Stimulated activated CD8-positive, alpha-beta memory T cell treated with anti-CD3 and anti-CD28 coated beads, Interleukin-7, amount 100 ng/mL, for 1 hour (primary cell): ENCODE measurements at places on chromosomes 16 and 17.

GRCh38 chr17:9203771-9204425 lies 182.6 kb downstream of the NTN1 start:
- no peak for DNase-seq

GRCh38 chr16:54540525-54541180 lies 254.1 kb upstream of the IRX3 start:
- no peak for DNase-seq

GRCh38 chr17:58338841-58339754 lies 10.5 kb upstream of the TSPOAP1 start:
- DNase-seq: no peak

DNA sequence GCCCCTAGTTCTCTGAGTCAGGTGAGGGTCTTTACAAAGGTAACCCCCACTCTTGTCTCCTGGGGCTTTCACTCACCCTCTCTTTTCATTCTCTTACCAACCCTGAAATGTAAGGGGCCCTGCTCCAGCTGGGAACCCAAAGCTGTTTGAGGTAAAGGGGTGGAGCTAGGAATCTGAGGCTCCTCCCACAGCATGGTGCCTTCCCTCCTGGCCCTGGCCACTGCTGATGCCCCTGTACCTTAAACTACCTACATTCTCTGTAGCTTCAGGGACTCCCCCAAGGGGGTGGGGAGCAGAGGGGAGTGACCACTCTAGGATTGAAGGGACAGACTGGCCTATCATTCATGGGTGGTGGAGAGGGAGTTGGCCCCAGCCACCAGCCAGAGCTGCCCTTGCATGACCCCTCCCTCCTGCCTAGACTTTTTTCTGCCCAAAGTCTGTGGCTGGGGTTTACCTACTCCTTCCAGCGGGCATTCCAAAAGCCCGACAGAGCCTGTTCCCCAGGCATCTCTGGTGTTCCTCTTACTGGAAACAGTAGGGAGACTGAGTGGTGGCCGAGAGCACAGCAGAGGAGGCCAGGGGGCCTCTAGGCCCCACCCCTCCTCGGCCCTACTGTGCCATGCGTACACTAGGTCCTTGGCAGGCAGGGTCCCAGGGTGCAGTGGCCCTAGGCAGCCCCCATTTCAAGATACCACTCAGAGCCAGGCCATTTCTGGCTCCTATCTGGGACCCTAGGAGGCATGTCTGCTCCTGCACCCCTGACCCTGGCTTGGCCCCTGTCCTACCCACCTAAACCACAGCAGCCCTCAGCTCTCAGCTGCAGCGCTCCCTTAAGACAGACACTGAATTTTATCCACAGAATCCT lies 9.5 kb downstream of the DOK4 start:
- no peak for DNase-seq

DNA sequence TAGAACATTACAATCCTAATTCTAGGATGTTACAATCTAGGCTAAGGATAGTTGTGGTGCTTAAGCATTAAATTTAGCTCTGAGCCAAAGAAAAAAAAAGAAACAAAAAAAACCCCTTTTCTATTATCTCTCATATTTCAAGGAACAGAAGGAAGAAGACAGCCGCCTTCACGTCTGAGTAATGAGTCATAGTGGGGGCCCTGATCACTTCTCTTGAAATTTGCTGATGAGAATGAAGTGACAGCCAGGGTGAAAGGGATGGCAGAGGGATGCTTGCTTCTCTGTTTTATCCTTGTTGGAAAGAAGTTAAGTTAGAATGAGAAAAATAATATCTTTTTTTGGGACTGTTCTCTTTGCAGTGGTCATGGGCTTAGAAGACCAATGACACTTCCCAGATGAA lies 82.6 kb upstream of the MPHOSPH6 start:
- DNase-seq: no peak

GRCh38 chr16:63938661-63939060 lies 1183.2 kb downstream of the CDH11 start:
- no peak for DNase-seq

DNA sequence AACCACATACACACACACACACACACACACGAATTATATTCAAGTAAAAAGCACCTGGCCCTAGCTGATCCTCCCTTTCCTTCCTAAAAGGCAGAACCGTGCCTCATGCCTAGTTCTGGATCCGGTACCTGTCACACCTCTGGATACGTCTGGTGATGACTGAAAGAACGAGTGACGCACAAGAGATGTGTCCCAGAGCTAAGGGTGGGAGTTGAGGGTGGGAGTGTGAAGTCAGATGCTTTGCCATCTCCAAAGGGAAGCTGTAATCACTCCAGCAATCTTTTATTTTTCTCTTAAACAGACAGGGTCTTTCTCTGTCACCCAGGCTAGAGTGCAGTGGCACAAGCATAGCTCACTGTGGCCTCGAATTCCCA lies 26.5 kb upstream of the GSG1L start:
- DNase-seq: no peak

DNA sequence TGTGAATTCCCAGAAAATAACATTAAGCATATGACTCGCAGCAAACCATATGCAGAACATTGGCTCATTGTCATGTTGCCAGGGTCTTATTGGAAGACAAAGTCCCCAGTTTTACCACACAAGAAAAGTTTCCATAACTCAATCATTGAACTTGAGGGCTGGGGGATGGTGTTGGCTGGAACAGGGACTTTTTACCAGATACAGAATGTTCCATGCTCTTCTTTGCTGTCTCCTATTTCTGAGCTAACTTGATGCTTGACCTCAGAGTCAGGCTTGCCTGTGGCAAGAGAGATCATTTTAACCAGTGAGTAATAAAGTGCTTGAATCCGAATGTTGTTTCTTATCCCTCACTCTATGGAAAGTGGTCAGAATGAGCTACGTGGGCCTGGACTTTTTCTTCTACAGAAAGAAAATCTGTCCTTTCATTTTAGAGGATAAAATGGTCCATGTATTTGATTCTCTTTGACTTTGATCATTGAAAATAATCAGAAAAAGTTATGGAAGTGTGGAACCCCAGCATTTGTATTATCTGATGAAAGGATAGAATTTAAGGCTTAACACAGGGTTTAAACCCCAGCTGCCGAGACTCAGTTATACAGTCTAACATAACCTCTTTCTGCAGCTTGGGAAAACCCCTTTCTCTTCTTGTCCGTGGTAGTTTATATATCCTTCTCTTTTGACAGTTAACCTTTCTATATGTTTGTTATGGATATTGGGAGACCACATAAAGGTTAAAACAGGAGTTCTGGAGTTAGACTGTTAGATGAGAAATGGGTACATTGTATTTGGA lies 67.0 kb downstream of the TUBD1 start:
- DNase-seq: no peak

DNA sequence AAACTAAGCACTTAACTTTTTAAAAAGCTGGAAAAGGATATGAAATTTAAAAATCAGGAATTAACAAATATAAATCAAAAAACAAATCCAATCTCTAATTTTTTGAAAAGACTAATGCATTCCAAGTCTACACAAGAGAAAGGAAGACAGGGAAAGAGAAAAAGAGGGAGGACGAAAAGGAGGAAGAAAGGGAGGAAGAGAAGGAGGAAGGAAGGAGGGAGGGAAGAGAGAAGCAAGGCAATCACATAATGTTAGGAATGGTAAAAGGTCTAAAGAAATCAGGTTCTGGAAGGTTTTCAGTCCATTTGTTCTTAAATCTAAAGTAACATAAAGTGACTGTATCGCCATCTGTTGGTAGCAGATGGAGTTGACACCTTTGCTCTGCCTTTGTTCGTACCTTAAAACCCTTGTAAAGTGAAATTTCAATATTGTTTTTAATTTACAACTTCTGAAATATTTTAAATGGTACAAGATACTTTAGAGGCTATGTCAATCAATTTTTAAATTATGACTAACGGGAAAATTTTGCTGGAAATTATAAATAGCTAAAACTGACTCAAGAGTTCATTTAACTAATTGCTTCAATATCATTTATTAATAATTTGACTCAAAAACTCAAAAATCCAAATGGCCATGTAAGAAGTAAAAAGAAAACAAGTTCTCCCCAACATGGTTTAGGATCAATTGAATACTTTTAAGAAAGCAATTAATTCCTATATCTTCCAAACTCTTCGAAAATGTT lies 20.4 kb upstream of the CDYL2 start:
- DNase-seq: no peak

- no peak for DNase-seq
Measured at GRCh38 chr16:14125708-14126107, 54.6 kb downstream of the MRTFB start.

- DNase-seq: no peak
Measured at GRCh38 chr16:81460075-81460474, 15.5 kb downstream of the CMIP start.

DNA sequence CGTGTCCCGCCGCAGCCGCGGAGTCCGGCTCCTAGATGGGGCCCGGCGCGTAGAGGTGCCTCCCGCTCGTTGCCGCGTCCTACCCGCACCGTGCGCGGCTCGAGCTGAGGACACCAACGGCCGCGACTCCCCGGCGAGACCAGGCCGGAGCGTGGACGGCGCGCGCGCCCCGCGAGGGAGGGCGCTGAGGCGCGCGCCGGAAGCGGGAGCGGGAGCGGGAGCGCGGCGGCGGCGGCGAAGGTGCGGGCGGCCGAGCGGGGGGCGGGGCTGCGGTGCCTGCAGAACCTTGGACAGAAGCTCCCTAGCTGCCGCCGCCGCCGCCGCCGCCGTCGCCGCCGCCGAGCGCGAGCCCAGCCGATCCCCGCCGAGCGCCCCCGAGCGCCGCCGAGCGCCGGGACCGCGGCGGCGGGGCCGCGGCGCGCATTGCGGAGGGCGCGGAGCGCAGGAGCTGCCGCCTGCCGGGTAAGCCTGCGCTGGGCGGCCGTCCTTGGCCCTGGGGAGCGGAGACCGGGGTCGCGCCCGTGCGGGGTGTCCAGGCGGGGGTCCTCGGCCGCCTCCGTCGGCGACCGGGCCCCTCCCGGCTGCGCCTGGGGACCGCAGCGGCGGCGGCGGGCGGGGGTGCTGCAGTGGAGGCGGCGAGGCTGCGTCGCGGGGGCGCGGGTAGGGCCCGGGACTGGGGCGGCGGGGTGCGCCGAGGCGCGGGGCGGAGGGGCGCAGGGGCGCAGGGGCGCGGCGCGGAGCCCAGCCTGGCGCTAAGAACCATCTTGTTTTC lies at the start of gene CDK5R1:
Gene CDK5R1 (plus strand): TSS at position 293 of the 772 bp plus-strand sequence. CDS start 628 bp downstream, outside the sequence.
- DNase-seq: no peak

DNA sequence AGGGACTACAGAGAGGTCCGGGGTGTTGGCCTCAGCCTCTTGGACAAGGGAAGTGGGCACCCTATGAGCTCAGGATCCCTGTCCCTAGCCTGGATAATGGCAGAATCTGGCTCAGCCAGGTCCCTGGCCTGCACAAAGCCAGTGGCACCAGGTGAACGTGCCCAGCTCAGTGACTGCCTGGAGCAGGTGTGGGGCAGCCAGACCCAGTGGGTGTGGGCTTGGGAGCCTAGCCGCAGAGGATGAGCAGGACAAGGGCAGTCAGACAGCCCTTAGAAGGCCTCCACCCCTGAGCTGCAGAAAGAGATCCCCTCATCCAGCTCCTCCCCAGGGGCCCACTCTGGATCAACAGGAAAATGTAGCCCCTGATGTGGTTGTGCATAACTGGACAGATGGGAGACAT lies 585.3 kb downstream of the KCNJ18 start:
- no peak for DNase-seq

DNA sequence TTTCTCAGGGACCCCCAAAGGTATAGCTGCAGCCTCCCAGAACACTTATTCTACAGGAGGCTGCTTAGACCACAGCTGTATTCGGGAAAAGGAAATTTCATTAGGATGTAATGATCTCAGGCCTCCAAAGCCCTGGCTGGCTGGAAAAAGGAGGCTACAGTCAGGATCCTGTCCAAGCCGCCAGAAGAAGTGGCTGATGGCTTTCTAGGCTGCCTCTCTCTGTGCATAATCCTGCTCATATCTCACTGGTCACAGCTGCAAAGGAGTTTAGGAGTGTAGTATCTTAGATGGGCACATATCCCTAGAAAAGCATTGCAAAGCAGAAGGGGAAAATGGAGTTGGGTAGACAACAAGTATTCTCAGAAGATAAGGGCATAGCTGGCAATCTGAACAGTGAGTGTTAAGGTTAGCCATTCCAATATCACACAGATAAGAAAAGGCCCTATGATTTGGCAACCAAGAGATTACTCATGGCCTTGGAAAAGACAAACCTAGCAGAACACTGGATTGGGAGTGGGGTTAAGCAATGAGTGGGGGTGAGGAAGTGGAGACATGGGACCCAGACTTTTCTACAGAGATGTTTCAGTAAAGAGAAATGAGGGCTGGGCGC lies 26.0 kb upstream of the PRKCA start:
- DNase-seq: no peak

- no peak for DNase-seq
Measured at GRCh38 chr17:75130632-75131277, 787 bp downstream of the NT5C start.

DNA sequence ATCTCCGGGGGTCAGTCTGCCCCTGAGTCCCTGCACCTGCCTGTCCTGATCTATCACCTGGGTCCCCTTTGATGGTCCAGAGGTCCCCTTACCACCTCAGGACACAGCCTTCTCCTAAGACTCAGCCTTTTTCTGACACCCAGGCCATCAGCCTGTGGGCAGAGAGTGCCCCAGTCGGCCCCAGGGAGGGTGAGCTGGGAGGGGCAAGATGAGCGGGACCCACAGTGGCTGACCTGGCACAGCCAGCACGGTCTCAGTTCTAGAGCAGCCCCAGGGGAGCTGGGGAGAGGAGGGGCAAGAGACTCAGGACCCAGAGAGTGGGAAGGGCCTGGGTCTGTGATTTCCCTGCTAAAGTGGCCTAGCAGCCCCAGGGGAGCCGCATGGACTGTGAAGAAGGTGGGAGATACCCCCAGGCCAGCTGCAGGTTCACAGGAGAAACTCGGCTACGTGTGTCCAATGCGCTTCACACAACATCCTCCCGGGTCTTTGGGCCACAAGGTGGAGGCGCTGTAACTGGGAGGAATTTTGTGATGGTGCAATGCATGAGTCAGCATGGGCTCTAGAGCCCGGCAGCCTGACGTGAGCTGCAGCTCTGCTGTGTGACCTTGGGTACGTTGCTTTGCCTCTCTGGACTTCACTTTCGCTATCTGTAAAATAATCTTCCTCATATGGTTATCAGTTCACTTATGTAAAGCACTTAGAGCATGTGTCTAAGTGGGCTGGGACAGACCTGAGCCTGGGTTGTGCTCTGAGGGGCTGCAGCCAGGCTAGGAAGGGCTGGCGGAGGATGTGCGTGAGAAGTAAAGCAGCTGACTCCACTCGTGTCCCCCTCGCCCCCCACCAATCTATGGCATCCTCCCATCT lies 67.2 kb upstream of the LHX1 start:
- DNase-seq: no peak

- DNase-seq: no peak
Measured at GRCh38 chr17:79818026-79818758, 21.0 kb downstream of the CBX4 start.

- DNase-seq: no peak
Measured at GRCh38 chr17:19686400-19687090, 29.8 kb downstream of the SLC47A2 start.
